Astrocyte of the hippocampus (primary cell): ENCODE measurements at places on chromosomes 12 and 14.

GRCh38 chr12:1474574-1475153 is 119.7 kb downstream of the FBXL14 start:
- DNase-seq: peak; percentile 87

- no peak for DNase-seq
Measured at GRCh38 chr12:67714648-67715047, 66.1 kb downstream of the DYRK2 start.

- peak; percentile 31 for DNase-seq
Measured at GRCh38 chr14:28831126-28831525, 64.5 kb downstream of the FOXG1 start.

DNA sequence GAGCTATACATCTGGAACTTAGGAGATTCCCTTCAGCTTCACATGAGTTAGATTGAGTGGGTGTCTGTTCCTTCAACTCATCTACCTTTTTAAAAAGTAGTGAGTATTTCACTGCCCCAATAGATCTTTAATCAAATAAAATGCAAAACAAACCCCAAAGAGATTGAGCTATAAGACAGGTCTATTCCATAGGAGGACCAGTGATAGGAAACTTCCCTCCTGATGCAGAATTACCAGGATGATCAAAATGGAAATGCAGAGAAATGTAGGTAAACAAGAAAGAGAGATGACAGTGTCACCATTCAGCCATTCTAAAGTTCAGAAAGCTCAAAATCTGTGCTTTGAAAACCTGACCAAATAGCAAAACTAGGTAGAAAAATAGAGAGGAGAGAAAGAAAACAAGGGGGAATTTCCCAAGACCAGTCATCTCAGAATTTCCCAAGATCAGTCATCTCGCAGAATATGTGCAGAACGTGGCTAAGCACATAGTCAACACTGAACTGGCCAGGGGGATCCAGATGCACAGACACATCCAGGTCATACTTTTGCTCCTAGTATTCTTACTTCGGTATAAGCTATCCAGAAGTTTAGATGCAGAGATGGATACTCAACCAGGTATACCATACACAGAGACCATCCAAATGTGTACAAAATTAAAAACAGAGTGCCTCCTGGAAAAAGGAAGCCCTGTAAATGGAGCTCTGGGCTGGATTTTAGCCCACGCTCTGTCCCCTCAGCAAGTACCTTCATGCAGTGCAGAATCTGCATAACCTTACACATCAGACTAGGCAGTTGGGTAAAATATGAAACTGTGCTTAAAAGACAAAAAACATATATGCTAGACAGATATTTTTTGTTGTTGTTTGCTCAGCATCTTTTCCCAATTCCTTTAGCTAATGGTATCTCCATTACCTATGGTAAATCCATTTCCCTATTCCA is 27.4 kb downstream of the SLC41A2 start:
- peak; percentile 55 for DNase-seq

DNA sequence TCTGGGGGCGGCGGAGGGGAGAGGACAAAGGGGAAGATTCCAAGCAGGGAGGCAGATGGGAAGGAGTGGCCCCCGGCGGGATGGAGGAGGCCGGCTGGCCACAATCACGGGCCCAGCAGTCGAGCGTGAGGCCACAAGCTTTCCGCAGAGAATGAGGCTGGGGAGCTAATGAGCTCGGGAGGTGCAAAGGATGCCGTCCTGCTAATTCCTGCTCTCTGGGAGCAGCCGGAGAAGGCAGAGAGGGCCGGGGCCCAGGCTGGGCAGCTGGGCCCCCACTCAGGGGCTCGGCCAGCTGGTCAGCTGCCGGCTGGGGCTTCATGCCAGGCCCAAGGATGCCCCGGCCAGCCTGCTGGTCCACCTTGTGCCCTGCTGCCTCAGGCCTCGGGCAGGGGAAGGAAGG is 98.1 kb upstream of the LHX5 start:
- no peak for DNase-seq

DNA sequence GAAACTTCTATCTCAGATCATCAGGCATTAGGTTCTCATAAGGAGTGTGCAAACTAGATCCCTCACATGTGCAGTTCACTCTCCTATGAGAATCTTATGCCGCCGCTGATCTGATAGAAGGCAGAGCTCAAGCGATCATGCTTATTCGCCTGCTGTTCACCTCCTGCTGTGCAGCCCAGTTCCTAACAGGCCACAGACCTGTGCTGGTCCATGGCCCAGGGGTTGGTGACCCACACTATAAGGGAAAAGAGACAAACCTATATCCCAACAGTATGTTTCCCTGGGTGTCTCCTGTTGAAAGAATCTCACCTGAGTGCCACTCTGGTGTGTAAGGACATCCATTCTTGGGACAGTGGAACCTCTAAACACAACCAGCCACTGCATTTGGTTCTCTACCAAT is 186.3 kb downstream of the RIMBP2 start:
- no peak for DNase-seq

DNA sequence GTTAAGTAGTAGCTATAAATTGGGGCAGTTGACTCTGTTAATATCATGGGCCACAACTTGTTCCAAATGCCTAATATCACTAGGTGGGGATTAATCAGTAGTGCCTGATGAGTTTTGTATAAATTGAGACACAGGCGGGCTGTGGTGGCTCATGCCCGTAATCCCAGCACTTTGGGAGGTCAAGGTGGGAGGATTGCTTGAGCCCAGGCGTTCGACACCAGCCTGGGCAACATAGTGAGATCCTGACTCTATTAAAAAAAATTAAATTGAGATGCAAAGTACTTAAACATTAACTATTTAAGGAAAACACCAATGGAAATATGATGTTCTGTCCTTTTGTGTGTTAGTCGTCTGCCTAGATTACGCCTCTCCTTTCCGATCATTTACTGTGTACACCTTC is 9.0 kb downstream of the PAPOLA start:
- no peak for DNase-seq

DNA sequence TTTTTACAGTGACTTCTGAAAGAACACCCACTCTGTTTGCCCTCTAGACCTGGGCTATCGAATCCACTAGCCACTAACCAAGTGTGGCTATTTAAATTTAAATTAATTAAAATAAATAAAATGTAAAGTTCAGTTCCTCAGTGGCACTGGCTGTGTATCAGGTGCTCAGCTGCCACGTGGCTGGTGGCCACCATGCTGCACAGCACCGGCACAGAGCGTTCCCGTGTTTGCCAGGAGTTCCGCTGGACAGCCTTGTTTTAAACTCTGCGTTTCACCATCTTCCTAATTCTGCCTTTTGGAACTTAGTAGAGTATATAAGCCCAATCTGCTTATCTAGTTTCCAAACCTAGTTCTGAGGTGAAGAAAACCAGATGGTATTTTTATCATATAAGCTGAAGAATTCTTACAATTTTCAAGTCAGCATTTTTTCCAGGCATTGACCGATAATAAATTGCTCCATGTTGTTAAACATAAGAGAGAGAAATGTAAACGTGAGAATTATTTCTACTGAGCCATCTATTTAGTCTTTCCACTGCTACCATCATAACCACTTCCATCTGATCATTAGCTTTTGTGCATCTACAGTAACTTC is 339.0 kb downstream of the CACNA1C start:
- DNase-seq: no peak
